CD4-positive, alpha-beta T cell treated with Interleukin-6 at 100 ng/mL for 8 hours (primary cell): ENCODE measurements at places on chromosomes 2 and 18.

- DNase-seq = no peak
These were observed 90.3 kb downstream of the RPRM start for GRCh38 chr2:153388246-153388645.

DNA sequence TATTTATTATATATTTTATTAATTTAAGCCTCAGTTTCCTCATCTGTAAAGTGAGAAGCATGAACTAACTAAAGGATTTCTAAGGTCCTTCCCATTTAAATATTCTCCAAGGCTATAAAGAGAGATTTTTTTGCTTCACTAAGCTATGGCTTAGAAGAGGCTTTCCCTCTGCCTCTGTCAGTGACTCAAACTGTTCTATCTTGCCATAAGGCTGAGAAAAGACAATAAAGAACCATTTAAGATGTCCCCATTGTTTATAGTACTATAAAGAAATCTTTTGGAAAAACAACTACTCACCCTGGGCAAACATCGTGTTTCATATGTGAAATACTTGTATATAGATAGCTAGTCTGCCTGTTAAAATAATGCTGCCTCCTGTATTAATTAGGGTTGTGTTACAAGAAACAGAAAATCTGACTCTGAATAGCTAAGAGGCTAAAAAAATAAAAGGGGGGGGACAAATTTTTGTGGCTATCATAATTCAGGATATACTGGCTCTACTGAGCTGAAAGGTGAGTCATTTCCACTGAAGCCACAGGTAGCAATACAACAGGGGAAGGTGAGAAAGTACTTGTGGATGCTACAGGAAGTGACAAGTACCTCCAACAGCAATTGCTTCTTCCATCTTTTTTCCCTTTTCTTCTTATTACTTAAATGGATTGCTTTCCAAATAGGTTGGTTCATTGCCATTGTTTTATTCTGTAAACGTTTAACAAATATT lies 25.4 kb downstream of the EPHA4 start:
- DNase-seq = peak; percentile 28

DNA sequence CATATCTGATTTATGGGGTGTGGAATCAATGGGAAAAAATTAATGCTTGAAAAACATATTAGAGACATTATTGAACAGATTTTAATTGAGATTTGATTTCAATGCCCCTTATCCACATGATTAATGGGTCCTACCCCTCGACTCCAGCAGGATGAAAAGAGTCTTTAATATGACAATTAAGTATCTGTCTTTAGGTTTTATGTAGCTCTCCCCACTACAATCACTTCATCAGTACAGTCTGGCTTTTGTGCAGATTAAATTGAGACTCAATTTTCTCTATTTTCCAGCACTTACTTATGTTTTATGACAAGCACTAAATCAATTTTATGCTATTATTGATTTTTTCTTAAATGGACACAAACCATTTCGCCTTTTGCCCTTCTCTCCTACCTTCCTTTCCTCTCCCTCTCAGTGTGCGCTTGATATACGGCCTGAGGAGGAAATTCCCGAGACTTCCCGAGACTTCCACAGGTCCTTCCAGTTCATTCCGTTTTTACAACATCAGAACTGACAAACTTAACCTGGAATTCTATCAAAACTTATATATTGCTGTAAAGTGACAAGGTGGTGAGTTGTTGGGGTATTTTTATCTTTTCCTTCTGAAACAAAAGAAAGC lies 555.1 kb upstream of the SALL3 start:
- no peak for DNase-seq

GRCh38 chr2:172465417-172466334 lies 38.3 kb downstream of the ITGA6 start:
- DNase-seq = peak; percentile 80

DNA sequence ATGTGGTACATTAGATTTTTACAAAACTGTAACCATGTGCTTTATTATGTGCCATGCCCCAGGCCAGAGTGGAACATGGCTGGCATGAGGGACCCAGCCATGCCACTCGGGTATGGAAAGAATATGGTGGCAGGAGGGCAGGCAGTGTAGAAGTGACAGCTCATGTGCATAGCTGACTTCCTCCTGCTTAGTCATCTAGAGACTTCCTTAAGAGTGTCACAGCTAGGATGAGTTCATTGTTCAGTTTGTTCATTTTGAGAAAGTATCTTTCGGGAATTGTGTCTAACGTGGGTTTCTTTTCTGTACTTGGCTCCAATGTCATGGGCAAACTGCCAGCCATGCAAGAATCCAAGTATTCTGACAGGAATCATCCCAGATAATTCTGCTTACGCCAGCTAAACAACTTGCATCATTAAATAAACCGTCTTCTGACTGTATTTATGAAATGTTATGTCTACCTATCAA lies 94.3 kb upstream of the ITGB6 start:
- DNase-seq = no peak

- DNase-seq = no peak
These were observed 59.1 kb downstream of the ARL4C start for GRCh38 chr2:234437642-234438304.

DNA sequence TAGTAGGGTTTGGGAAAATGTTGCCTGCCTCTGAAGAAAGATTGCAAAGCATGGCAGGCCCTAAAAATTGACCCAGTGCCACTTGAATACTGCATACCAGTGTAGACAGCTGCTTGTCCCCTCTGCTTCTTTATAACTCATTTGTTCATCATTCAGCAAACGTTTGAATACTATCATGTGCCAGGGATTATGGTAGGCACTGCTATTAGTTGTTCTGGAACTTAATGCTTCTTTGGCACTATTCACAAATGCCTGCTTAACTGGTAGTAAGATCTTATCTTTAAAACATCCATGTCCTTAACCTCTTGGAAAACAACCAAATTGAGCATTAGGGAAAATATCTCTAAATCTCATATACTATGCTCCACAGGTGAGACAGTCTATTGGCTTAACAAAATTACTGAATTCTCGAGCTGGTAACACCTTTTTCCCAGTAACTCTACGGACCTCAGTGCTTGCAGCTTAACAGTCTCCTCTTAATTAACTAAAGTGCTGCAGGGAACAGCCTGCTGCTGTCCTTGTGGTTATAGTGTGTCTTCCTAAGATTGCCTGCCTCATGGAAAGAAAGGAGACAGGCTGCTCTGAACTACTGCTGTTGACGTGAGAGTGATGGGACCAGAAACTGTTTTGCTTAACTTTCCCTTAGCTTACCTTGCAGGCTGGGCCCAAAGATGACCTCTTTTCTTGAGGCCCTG lies 93.2 kb downstream of the MIB1 start:
- no peak for DNase-seq

- no peak for DNase-seq
These were observed 57.8 kb upstream of the RGPD5 start for GRCh38 chr2:109736177-109736827.

DNA sequence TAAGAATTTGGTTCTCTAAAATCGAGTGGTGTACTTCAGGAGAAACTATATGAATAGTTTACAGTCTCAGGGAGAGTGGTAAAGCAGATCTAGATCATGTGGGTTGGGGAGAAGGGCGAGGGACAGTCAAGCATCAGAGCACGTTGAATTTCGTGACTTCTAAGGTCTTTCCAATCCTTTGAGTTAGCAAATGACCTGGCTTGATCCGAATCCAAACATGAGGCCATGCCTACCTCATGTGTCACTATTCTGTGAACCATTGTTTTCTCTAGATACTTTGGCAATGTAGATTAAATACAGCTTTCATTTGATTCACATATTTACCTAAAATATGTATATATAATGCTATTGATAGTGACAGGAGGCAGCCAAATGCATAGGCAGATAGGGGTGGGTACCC lies 674.9 kb downstream of the NYAP2 start:
- no peak for DNase-seq

GRCh38 chr2:158212301-158212700 lies 110.6 kb downstream of the UPP2 start:
- no peak for DNase-seq

GRCh38 chr2:3864943-3865865 lies 161.8 kb downstream of the DCDC2C start:
- DNase-seq = no peak

GRCh38 chr2:197273485-197273884 lies 37.1 kb downstream of the ANKRD44 start:
- no peak for DNase-seq

GRCh38 chr2:25314514-25315315 lies 27.0 kb downstream of the DNMT3A start:
- peak; percentile 72 for DNase-seq

GRCh38 chr2:129055824-129056223 lies 737.2 kb upstream of the HS6ST1 start:
- no peak for DNase-seq

GRCh38 chr18:54717673-54718407 lies 110.4 kb upstream of the RAB27B start:
- DNase-seq = peak; percentile 39

DNA sequence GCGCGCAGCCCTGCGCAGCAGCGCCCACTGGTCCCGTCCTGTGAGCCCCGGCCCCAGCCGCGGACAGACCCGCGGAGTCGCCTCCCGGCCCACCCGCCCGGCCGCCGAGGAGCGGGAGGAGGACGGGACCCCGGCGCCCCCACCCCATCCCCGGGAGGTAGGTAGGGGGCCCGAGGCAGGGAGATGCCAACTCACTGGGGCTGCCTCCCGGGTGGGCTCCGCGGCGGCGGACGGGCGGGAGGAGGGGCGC lies 160 bp downstream of the SPTBN1 start:
- no peak for DNase-seq

DNA sequence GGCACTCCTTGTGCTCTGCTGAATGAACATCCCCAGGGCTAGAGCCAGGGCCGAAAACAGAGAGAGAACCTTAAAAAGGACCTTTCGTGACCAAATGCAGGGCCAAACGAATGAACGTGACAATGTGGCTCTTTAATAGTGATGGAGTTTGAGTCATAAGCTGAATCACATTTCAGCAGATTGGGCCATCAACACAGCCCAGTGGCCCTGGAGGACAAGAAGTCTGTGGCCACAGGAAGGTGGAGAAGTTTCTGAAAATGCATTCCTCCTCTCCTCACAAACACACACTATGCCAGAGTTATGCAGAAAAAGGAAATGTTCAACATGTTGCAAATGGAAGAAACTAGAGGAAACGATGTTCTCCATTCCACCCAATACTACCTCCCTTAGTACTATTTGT lies 415.8 kb downstream of the HRH4 start:
- DNase-seq = no peak

- DNase-seq = no peak
These were observed 24.3 kb upstream of the VIT start for GRCh38 chr2:36672199-36672598.

GRCh38 chr2:9300829-9301453 lies 94.3 kb downstream of the ASAP2 start:
- DNase-seq = no peak

DNA sequence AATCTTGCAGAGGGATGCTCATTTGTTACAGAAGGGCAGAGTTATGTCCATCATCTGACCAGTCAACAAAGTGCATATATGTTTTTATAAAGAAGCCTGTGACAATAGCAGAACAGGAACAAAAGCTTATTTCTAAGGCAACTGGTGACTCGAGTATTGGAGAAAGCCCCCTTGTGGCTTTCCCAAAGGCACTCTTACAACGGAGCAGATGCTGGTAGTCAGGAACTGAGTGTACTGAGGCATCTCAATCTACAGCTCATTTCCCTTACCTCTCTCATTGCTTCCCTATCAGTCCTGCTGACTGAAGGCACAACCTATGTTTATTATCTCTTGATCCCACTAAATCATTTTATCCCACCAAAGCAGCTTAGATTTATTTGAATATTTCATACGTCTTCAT lies 557.1 kb upstream of the CHAC2 start:
- no peak for DNase-seq

DNA sequence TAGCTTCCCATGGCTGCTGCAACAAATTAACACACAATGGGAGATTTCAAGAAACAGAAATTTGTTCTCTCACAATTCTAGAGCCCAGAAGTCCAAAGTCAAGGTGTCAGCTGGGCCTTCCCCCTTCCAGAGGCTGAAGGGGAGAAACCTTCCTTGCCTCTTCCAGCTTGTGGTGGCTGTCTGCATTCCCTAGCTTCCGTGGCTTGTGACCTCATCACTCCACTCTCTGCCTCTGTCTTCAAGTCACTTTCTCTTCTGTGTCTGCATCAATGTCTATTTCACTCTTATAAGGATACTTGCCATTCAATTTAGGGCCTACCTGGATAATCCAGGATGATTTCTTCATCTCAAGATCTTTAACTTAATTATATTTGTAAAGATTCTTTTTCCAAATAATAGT lies 16.8 kb upstream of the SRBD1 start:
- DNase-seq = no peak

DNA sequence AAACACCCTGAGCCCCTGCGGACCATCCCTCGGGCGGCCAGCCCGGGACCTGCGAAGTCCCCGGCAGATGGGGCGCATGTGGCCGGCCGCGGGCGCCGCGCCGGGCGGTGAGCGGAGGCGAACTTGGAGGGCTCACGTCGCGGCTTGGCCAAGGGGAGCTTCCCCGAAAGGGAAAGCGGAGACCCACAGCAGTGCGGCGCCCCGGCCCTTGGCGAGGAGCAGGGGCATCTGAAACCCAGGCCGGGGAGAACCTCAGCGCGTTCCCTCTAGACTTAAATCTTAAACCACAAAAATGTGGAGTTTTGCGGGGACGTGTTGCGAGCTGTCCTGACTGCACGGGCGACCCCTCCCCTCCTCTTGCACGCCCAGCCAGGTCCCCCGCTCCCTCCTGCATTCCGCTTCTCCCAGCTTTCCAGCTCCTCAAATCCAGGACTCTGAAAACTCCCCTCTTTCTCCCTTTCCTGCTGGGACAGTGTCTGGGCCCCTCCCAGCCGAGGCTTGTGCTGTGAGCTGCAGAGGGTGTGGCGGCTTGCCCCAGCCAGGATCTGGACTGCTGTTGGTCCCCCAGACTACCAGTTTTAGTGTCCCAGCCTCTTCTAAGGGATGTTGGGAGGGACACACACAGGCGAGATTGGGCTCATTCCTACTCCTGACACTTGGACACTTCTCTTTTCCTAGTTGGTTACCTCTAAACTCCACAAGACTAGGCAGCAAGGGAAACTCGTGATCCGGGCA lies 1.3 kb downstream of the FMNL2 start:
- DNase-seq = no peak

DNA sequence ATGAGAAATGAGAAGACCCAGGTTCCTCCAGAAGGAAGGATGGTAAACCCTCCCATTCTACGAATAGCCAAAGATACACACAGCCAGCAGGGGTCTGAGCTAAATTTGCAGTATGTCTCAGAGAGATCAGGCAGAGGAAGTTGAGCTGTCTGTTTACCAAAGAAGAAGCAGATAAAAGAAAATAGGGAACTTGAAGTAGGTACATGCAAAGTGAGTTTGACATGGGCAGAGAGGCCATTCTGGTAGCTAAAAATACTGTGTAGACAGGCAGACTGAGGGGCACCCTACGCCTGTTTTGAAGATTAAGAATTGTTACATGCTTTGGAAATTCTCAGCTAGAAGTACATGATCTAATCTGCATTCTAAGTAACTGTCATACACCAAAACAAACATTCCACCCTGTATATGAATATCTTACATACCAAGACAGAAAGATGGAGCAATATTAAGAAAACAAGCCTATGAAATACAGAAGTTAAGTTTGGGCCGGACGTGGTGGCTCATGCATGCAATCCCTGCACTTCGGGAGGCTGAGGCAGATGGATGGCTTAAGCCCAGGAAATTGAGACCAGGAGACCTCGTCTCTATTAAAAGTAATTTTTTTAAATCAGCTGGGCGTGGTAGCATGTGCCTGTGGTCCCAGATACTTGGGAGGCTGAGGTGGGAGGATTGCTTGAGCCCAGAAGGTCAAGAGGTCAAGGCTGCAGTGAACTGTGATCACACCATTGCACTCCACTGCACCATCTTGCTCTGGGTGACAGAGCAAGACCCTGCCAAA lies 157.9 kb downstream of the ANKRD44 start:
- peak; percentile 46 for DNase-seq

GRCh38 chr2:64325852-64326577 lies 127.9 kb upstream of the LGALSL start:
- DNase-seq = peak; percentile 79

GRCh38 chr18:8603663-8604520 lies 5.3 kb upstream of the RAB12 start:
- no peak for DNase-seq
